Right atrium auricular region (tissue), 2 donors: ENCODE measurements at places on chromosomes 2 and 18. TPM values are rescaled to one million over a fixed set of nuclear protein-coding genes. Genes with fewer than 3 reads are reported as not detected.

Gene COL4A3
- 8.0 TPM for total RNA-seq

Gene GKN2
- total RNA-seq, result not detected

Gene IL36RN
- total RNA-seq, result not detected

DNA sequence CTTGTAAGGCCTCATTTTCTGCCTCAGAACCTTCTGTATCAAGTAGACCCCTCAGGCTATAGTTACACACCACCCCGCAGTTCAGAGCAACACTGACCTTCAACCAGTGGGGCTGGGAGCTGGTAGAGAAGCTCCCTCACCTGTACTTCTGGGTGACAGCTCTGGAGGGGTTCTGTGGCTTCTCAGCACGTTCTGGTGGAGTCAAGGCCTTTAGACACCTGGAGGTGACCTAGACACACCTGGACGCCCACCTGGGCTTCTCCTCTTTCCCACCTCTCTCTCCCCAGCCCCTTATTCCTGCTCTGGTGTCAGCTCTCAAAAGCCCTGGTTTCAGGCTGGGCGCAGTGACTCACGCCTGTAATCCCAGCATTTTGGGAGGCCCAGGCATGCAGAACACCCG, 7.3 kb upstream of the CIB4 start:
- no peak for DNase-seq

- DNase-seq, result no peak
These were observed 289.6 kb downstream of the SOCS6 start for GRCh38 chr18:70578480-70578879.

- DNase-seq, result no peak
These were observed 4.5 kb upstream of the XRCC5 start for GRCh38 chr2:216104691-216105090.

GRCh38 chr2:30034052-30034775, 112.6 kb upstream of the YPEL5 start:
- DNase-seq, result no peak
